Epithelial cell of alveolus of lung (primary cell): ENCODE measurements at places on chromosomes 2 and 18. TPM values are rescaled to one million over a fixed set of nuclear protein-coding genes. Genes with fewer than 3 reads are reported as not detected.

GIGYF2 gene
- 23.3 and 32.8 TPM in 2 replicates for total RNA-seq

INHA gene
- not detected in 2 replicates for total RNA-seq

ZNF385B gene
- total RNA-seq = not detected in 2 replicates

ACTR1B gene
- total RNA-seq = 40.2 and 46.7 TPM in 2 replicates

ABCA12 gene
- total RNA-seq = under 0.01 TPM in 1 of 2 replicates, not detected in the other

RBM43 gene
- 3.6 and 12.1 TPM in 2 replicates for total RNA-seq

SPR gene
- total RNA-seq = 12.8 and 14.0 TPM in 2 replicates

PLGLB2 gene
- 0.32 TPM in 1 of 2 replicates, not detected in the other for total RNA-seq

ANKRD30B gene
- total RNA-seq = not detected in 2 replicates

POTEJ gene
- total RNA-seq = not detected in 2 replicates

C1GALT1C1L gene
- 0.39 TPM in 1 of 2 replicates, not detected in the other for total RNA-seq

COL4A3 gene
- total RNA-seq = 0.13 and 0.48 TPM in 2 replicates

SCN2A gene
- total RNA-seq = 0.08 and 0.26 TPM in 2 replicates
